Activated CD8-positive, alpha-beta memory T cell treated with anti-CD3 and anti-CD28 coated beads, Interleukin-2, amount 10 ng/mL, durations not matched to agents 7 days and 5 days (primary cell): ENCODE measurements at places on chromosomes 7 and 10. TPM values are rescaled to one million over a fixed set of nuclear protein-coding genes. Genes with fewer than 3 reads are reported as not detected.

The FAM25A gene
- total RNA-seq, result not detected

The HMX2 gene
- total RNA-seq, result not detected

The BMI1 gene
- total RNA-seq, result 45.9 TPM

The ERVW-1 gene
- total RNA-seq, result not detected

The HYAL4 gene
- total RNA-seq, result not detected
